Activated CD4-positive, alpha-beta T cell treated with anti-CD3 and anti-CD28 coated beads for 48 hours (primary cell): ENCODE measurements at places on chromosomes 4 and X.

- DNase-seq, result no peak
Observed at GRCh38 chr4:38323141-38323641, 340.8 kb upstream of the KLF3 start.

- DNase-seq, result no peak
Observed at GRCh38 chrX:8244301-8244700, 73.2 kb upstream of the VCX2 start.

DNA sequence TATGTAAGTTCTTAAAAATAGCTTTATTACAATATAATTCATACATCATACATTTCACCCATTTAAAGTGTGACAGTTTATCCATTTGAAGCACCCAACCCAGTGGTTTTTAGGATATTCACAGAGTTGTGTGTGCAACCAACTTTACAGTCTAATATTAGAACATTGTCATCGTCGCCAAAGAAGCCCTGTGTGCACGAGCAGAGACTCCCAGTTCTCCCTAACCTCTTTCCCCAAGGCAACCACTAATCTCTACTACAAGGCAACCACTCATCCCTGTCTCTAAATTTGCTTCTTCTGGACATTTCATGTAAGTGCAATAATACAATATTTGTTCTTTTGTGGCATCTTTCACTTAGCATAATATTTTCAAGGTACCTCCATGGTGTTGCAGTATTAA lies 47.7 kb downstream of the CLDN22 start:
- no peak for DNase-seq

DNA sequence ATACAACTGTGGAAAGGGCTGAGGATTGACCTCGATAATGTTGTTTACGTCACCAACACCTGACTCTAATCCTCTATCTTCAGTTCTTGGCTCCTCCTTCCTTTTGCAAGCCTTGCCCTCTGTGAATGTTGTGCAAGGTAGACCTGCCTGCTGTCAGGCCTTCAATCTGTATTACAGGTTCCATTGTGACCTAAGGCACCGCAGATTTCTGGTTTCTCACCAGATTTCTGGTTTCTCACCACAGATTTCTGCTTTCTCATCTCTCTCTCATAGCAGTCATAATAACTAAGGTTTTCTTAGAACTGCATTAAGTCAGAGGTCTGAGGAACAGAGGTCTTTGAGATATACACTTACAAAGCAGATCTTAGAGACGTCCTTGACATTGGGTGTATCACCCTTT lies 51.5 kb upstream of the ETNPPL start:
- peak; percentile 11 for DNase-seq

DNA sequence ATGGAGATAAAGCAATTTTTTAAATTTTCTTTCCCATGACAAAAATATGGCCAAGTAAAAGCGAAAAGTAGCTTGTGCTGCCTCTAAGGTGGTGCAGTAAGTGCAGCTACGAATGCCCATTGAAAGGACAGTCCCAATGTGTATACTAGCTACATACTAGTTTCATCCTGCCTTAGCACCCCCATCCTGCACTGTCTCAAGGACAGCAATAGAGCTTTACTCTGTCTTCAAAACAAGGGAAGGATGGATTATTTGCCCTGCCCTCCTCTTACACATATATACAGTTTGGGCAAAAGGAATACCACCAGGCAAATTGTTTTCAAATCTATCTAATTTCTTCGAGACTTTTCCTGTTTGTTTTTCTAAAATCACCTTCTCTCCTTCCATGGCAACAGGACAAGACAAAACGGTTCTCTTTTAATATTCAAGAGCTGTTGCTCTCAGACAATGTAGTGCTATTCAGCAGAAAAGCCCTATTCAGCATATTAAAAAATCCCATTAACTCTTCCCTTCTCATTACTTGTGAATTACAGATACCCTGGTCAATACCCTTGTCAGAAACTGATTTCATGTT lies 75.1 kb upstream of the SLC7A11 start:
- DNase-seq, result no peak

DNA sequence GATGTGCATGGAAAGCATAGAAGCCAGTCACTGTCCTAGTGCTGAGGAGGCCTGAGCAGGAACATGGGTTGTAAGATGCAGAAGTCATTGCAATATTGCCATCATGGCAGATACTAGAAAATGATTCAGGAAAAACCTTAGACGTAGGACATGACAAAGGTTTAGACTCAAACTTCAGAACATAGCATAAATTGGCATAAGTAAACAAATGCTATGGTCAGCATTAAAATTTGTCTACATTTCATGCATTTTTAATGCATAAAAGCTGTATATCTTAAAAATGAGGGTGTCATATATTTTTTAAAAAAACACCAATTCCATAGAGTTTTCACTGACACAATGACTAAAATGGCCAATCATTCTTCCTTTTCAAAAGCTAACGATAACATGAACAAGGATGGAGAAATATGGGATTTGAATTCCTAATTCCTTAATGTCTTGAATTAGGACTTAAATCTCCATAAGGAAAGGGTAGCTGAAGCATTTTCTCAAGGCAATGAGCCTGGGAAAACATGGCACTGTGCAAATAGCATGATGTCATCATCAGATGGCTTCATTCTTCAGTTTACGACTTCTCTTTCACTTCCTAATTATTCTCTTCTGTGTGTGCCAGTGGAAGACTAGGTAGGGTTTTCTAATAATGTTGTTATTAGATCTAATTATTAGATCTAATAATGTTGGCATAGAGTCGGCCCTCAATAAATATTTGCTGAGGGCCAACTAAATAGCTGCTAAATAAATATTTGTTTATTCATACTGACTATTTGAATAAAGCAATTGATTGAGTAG lies 125.1 kb upstream of the FRG1 start:
- no peak for DNase-seq
